ENCODE measurements at places on chromosomes 4 and X.

DNA sequence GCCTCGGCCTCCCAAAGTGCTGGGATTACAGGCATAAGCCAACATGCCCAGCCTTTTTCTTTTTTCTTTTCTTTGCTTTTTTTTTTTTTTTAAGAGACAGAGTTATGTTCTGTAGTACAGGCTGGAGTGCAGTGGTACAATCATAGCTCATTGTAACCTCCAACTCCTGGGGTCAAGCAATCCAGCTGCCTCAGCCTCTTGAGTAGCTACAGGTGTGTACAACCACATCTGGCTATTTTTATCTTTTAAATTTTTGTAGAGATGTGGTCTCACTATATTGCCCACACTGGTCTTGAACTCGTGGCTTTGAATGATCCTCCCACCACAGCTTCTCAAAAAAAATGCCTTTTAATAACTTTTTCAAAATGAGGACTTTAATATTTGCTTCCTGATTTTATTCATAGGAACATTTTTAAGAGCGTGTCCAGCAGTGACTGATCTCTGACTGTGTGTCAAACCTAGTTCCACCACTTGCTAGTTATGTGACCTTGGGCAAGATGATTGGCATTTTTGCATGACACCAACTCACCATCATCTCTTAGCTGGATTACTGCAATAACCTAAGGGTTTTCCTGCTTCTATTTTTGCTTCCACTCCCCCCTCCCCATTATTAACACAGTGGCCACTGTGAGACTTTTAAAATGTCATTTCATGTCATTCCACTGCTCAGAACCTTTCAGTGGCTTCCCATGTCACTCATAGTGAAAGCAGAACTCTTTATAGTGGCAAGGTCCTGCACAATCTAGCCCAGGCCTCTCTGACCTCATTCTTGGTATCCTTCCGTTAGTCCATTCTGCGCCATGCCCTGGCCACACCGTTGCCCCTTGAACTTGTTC lies 4.5 kb upstream of the TNIP3 start:
- no peak for DNase-seq

DNA sequence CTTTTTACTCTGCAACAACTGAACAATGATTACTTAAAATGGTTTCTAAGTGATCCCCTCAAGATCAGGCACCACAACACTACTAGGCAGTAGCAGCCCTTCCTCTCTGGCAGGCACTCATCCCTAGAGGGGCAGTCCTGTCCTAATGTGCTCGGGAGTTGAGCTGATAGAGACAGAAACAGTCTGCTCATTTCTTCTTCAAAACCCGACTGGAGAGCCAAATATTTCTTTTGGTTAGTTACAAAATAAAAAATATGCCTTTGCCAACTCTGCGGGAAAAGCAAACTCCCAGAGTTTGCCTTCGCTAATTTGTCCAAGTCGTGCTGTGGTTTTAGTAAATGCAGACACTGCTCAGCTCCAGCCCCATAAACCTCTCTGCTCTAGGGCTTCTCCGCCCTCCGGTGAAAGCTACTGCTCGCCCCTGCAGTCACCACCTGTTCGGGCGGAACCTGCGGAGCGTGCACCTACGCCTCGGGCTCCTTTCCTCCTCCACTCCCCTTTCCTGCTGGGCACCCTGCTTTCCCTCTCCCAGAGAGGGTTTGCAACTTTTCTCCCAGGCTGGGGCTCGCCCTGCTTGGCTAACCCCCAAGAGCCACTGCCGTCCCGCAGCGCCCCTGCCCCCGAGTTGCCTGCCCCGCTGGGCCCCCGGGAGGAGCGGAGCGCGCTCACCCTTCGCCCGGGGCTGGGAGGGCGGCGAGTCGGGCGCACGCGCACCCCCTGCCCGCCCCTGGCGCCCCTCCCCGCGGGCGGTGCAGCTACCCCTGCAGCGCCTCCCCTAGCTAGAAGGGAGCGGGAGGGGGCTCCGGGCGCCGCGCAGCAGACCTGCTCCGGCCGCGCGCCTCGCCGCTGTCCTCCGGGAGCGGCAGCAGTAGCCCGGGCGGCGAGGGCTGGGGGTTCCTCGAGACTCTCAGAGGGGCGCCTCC lies at the start of gene NPNT:
Gene NPNT, plus strand, starts transcription at position 812 of the 923 bp plus-strand sequence. CDS start 182 bp downstream, outside the sequence.
- no peak for DNase-seq

DNA sequence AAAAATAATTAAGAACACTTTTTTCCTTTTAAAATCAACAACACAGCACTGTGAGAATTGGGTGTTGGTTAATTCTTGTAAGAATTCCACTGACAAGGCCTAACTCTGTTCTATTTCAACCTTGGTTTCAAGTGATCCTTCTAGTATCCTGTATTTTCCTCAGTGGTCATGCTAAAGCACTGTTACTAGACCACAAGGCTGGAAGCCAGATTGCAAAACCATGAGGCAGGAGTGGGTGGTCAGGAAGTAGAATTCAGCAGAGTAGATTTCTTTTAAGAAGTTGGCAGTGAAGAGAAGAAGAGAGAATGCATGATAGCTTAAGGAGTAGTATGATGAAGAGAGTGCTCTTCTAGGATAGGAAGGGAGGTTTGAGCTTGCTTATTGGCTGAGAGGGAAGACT lies 71.6 kb upstream of the LEF1 start:
- no peak for DNase-seq

GRCh38 chr4:140688711-140689598 lies 67.2 kb downstream of the TBC1D9 start:
- DNase-seq = peak; percentile 86

GRCh38 chr4:155999725-156000124 lies 46.1 kb upstream of the CTSO start:
- DNase-seq = no peak

- no peak for DNase-seq
These were observed 23.3 kb downstream of the F8A3 start for GRCh38 chrX:155434906-155435743.

GRCh38 chr4:139314047-139314800 lies 11.9 kb upstream of the NDUFC1 start:
- no peak for DNase-seq

- DNase-seq = no peak
These were observed 193.8 kb downstream of the FBXO8 start for GRCh38 chr4:174089711-174090110.

GRCh38 chr4:147201016-147201415 lies 255.4 kb upstream of the TTC29 start:
- DNase-seq = no peak

DNA sequence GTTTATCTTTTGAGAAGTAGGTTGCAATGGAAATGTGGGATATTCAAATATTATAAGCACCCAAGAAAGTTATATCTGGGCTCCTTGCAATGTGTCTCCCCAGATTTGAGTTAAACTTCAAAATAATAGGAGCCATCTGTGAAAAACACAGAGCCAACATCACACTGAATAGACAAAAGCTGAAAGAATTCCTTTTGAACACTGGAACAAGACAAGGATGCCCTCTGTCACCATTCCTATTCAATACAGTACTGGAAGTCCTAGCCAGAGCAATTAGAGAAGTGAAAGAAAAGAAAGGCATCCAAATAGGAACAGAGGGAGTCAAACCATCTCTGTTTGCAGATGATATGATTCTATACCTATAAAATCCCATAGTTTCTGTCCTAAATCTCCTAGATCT lies 114.3 kb upstream of the IL1RAPL1 start:
- no peak for DNase-seq

DNA sequence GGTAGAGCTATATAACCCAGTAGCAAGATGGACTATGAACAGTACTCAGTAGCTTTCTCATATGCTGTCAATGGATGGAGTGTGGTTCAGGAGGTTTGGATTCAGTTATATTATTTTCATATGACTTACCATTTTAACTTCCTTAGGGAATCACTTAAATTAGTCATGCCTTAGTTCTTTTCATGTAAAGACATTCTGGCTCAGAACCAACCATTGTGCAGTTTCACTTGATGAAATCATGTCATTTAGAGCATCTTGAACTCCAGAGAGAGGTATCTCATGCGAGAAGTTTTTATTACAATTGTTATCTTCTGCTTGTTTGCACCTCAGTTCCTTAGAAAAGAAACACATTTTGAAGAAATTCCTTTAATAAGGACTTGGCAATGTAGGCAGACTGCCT lies 55.8 kb downstream of the IL1RAPL2 start:
- DNase-seq = no peak

DNA sequence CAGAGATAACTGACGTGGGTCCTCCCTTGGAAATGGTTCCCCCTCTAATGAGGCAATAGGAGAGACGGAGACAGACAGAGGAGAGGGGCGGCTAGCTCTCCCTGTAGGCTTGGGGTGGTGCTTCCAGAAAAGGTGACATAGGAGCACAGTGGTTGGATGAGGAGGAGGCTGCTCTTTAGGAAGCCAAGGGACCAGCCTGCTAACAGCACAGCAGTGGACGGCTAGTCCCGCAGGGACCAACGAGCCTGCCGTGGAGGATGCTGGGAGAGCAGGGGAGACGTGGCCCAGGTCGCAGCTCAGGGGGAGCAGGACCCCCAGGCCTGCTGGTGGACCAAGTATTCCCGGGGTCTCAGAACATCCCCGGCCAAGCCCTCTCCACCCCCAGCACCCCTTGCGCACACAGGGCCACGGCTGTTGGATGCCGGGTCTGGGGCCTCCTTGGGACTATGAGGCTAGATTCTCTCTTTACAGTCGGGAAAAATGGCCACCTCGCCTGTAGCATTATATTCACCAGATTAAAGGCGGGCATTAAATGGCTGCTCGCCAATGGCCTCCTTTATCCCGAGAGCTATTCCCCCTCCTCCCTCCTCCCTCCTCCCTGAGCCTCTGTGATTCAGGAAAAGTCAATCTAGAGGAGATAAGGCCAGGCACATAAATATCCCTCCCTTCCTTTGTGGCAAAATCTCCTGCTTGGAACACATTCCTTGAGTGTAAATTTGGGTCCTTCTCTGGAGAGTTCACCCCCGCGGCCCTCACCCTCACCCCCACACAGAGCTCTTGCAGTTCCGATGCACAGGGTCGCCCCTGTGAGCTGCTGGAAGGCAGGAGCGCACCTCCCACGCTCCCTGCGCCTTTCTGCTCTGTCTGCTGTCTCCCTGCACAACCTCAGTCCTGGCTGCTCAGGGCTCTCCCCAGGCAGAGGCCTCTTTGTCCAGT lies 30.5 kb upstream of the NSG1 start:
- DNase-seq = peak; percentile 28

GRCh38 chr4:24117975-24118374 lies 228.1 kb upstream of the PPARGC1A start:
- DNase-seq = no peak

- DNase-seq = no peak
These were observed 40.0 kb downstream of the ERVMER34-1 start for GRCh38 chr4:52711272-52711671.

DNA sequence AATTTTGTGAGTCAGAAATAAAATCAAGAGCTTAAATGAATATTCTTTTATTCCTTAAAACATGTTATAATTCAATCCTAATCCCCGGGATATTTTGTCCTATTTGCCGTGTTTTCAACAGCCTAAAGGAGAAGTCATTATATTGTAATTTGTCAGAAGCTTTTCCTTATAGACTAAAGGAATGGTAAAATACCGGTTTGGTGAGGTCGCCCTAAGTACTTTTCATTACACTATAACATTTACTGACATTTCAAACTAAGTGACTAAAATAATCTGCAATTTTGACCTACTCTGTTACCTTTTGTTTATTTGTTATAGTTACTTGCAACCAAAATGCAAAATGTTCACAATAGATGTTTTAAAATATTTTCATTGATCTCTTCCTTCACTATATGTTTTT lies 8.8 kb downstream of the DCLK2 start:
- DNase-seq = no peak

GRCh38 chrX:30971774-30972603 lies 82.9 kb upstream of the TAB3 start:
- peak; percentile 40 for DNase-seq

DNA sequence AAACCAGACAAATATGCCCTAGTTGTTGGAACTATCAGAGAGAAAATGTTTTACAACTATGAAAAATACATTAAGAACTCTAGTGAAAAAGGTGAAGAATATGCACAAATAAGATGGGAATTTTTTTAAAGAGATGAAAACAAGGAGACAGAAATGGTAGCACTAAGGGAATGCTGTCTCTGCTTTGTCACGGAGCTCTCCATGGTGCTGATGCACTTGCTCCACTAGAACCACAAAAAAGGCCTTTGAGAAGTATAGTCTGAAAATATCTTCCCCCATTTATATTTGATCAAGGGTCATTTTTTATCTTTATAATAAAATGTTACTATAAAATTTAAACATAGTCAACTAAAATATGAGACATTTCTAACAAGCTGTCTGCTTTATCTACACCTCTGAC lies 1655.5 kb upstream of the AGA start:
- DNase-seq = no peak

GRCh38 chrX:6203462-6204215 lies 25.0 kb downstream of the NLGN4X start:
- DNase-seq = no peak

- no peak for DNase-seq
These were observed 1651.4 kb upstream of the IGFBP7 start for GRCh38 chr4:58761563-58761962.

Data from COLO829 (cell line).